ENCODE measurements at places on chromosomes 11 and 22.

DNA sequence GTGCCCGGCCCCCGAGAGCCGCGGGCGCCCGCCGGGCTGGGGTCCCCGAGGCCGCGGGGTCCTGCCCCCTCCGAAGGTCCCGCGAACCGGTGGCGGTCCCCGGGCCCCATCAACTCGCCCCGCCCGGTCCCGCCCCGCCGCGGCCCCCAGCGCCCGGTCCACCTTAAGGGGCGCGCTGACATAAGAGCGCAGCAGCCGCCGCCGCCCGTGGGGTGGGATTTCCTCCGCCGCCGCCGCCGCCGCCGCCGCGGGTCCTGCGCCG lies at the start of gene ZDHHC8:
Gene ZDHHC8, plus strand, starts transcription at position 208 of the 262 bp plus-strand sequence. CDS start 144 bp downstream, outside the sequence.
- DNase-seq: no peak

- no peak for DNase-seq
Observed at GRCh38 chr22:46163557-46163888, 13.2 kb downstream of the PPARA start.

DNA sequence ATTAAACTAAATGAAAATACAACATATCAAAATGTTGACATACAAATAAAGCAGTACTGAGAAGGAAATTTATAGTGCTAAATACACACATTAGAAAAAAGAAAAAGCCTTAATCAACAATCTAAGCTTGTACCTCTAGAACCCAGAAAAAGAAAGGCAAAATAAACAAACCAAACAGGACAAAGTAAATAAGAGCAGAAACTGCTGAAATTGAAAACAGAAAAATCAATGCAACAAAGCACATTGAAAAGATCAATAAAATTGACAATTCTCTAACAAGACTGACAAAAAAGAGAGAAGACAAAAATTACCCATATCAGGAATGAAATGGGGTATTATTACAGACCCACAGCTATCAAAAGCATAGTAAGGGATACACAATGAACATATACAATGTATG lies 21.0 kb downstream of the DCUN1D5 start:
- no peak for DNase-seq

- no peak for DNase-seq
Observed at GRCh38 chr11:92257536-92257935, 32.9 kb downstream of the FAT3 start.

DNA sequence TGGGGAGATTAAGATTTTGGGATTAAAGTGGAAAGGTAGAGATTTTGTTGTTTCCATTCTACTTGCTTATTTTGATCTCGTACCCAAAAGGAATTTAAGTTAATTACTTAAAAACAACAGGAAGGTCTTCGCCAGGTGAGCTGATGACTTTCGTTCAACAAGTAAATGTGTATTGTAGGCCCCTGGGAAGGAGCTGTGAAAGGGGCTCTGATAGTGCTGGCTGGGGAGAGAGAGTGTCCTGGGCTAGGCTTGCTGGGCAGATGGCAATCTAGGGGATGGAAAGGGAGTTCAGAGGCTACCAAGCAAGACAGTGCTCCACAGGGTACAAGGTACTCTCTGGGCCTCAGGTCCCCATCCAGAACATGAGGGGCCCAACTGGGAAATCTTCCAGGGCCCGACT lies 189.4 kb downstream of the CEP164 start:
- no peak for DNase-seq

DNA sequence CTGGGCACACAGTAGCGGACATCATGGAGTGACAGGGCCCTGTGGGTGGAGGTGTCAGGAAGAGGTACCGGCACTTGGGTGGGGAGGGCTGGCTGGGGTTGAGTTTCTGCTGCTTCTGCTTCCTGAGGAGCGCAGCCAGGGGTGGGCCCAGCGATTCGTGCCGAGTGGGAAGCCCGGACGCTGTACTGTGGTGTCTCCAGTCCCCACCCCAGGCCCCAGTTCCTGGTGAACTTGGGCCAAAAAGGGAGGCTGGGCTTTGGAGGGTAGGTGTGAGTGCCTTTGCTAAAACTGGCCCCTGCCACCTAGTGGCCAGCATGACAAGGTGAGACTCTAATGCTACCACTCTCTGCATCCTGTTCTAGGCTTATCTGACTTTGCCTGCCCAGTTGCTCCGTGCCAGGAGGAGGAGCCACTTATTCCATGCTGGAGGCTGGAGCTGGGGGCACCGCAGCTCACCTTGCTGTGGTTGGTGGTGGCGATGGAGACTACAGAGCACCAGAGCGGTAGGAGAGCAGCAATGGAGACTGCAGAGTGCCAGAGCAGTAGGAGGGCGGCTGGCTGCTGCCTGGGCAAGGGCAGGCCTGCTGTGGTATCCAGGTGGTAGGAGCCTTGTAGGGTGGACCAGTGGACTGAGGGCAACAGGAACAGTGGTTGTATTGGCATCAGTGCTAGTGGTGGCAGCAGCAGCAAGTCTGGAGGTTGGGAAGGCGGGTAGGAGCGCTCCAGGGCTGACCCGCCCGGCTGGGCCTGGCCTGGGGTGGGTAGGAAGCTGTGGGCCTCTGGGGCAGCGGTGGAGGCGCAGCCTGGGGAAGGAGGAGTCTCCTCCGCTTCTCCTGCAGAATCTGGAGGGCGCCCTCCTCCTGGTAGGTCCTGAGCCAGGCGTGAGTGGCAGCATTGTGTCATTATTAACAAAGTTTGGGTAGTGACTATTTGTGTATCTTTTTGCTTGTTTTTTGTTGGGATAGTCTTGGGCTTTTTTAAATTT lies 2.2 kb upstream of the RFPL2 start:
- peak; percentile 27 for DNase-seq

DNA sequence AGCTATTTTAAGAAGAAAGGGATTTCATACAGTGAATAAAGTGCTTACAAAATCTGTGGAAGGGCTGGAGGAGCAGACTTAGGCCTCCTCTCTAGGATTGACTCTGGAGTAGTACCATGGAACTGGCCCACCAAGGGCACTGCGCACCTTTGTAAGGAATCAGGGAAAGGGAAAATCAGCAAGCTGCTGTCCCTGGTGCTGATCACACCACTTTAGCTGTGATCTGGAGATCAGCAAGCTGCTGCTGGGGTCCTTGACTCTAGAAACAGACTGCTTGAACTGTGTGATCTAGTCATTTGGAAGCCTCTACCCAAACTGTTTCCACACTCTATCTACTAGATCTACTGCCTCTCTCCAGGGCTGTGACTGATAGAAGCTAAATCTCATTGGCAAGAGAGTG lies 18.4 kb upstream of the TECTA start:
- no peak for DNase-seq

DNA sequence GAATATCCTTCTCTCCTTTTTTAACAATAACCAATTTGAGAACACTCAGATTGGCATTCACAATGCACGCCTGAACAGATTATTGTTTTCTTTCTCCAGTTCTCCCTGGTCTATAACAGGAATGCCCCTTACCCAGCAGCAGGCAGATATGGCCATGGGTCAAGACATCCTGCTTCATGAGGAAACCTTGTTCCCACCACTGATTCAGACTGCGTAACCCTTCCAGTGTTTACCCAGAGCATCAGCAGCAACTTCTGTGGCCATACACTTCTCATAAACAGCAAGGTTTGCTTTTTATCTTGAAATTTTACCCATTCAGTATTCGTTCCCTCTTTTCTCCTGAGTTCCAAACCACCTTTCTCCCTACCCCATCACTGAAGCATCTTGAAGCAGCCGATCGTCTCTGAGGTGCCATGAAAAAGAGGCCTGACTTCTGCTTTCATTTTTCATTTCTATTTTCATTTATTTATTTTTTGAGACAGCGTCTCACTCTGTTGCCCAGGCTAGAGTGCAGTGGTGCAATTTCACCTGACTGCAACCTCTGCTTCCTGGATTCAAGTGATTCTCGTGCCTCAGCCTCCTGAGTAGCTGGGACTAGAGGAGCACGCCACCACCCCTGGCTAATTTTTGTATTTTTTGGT lies 9.6 kb downstream of the PTS start:
- DNase-seq: no peak

DNA sequence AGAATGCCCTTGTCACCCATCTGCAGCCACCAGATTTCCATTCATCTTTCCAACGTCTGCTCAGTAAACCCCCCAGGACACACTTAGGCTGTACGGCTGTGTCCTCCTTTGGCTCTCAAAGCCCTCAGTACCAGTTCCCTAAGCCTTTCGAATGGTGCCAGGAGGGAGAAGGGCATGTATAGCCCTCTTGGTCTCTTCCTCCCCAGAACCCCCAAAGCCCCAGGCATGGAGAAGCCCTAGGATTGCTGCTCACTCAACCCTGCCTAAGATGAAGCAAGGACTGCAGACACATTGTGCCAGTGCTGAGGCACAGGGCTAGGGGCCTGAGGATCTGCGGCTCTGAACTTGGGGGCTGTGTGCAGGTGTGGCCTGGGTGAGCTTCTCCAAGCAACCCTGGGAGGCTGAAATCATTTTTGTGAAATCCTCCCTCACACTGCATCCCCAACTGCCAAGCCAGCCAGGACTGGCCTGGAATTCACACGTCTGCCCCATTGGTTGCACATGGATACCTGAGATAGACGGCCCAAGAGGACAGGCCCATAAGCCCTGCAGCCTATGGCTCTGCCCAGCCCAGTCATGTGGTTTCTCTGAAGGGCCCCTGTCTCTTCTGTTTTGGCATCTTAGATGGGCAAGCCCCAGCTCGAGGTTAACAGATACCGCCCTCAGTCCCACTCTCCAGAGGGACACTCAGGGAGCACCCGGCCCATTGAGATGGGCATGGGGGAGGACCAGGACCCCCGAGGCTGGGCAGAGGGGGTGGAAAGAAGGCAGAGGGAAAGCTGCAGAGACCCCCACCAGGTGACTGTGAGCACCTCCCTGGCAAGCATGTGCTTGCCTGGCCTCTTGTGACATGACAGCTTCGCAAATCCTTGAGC lies 34.0 kb downstream of the KCNQ1OT1 start:
- no peak for DNase-seq

DNA sequence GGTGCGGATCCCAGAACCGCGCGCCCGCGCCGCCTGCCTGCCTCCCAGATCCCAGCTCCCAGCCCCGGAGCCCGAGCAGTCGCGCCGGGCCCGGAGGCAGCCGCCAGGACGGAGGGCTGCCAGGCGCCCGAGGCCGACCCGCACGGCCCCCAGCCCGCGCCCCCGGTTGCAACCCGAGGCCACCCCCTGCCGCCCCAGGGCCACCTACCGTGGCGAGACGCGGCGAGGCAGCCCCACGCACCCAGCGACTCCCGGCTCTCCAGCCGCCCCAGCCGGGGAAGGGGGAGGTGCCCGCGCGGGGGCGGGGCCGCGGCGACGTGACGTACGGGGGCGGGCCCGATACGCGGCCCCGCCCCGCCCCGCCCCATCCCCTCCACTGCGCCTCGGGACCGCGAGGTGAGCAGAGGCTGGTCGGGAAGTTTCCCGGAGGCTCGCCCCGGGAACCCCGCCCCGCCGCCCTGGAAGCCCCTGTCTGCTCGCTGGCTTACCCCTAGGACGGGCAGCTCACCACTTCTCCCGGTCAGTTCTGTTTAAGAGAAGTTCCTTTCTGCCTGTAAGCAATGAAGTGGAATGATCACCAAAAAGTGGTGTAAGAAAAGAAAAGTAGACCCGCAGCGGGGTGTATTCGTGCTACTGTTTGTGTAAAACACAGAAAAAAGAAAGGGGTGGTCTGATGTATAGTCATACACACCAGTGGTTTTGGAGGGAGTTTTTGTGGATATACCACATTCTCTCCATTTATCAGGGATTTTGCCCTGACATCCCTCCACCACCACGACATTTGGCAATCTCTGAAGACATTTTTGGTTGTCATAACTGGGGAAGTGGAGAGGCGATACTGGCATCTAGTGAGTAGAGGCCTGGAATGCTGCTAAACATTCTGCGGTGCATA lies at the start of gene TPST2:
Gene TPST2, minus strand, starts transcription at position 288 of the 892 bp plus-strand sequence. CDS start 48,502 bp downstream, outside the sequence.
- DNase-seq: no peak

- DNase-seq: no peak
Observed at GRCh38 chr11:117839936-117840813, 15.6 kb upstream of the FXYD2 start.

DNA sequence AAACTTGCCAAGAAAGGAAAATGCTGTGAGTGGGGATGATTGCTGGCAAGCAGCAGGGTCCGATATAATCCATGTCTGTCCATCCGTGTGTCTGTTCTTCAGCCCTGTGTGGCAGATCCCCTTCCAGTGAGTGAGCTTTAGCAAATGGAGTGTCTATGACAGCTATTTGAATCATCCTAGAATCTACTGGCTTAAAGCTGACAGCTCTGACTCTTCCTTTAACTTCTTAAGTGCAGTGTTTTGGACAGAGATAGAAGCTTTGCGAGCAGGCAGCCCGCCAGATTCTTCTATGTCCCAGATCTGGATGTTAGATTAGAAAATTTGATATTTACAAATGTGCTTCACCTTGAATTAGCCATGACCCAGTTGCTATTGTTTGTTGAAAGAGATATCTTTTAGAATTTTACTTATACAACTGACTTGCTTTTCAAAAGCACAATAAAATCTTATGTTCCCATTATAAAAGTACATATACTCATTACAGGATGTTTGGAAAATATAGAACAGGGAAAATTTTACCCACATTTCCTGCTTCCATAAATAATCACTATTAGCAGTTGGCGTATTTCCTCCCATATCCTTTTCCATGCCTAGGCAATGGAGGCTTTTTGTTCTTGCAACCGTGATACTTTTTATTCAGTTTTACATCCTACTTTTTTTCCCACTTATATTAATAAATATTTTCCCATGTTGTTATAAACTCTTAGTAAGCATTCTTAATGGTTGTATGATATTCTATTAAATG lies 124.5 kb downstream of the COMMD9 start:
- no peak for DNase-seq

DNA sequence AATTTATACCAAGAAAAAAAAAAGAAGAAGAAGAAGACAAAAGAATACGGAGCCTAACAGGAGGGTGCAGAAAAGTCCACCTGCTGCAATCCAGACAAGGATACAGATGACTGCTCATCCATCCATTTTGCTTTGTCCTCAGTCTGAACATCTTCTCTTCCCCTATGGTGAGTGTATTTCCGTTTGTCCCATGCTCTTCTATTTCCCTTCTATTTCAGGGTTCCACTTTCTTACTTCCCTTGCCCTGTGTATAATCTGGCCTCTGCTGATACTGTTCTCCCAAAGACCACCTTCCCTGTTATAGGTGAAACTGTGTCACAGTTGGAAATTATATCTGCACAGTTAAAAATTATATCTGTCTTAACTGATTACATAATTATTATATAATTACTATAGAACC lies 48.7 kb upstream of the USP47 start:
- no peak for DNase-seq

GRCh38 chr11:45935349-45936064 lies 13.1 kb downstream of the LARGE2 start:
- no peak for DNase-seq

DNA sequence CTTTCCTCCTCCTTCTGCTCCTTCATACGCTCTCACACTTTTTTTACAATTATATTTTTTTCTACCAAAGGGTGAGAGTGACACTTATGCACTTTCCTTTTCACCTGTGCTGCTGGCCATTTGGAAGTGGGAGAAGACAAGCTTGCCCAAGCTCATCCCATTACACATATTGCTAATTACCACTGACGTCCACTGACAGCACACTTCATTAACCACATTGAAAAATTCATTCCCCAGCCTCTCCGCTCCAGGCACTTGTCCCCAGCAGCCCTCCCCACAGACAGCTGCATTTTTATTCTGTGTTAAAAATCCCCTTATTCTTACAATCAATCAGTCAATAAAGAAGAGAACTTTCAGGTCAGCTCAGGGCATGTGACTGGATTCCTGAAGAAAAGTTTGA lies 175.1 kb downstream of the LRRC4C start:
- no peak for DNase-seq
